ENCODE measurements at places on chromosomes 7 and 10.

DNA sequence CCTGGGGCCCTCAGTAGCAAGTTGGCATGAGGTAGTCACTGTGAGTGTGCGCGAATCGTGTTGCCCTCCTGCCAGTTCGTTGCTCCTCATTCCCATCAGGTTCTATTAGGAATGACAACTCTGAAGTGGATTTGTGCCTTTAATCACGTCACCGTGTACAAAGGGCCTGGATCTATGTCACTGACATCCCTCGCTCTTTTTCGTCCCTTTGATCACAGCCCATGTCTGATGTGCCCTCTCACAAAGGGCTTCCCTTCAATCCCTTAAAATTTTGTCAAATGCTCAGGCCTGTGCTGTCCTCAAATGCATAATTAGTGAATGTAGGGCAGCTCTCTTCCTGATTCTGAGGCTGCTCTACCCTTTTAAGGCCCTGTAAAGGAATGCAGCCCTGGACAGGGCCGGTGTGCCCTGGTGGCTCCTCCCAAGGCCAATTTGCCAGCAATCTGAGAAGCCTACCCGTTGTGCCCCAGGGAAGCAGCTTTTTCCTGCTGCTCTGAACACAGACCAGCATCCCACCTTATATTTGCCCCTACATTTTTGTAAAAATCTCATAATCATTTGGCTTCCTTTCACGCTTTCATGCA, 93.6 kb downstream of the TMEM178B start:
- no peak for DNase-seq

- no peak for DNase-seq
Observed at GRCh38 chr7:28104041-28104541, 76.5 kb downstream of the JAZF1 start.

- no peak for DNase-seq
Observed at GRCh38 chr10:4234661-4235060, 449.7 kb upstream of the KLF6 start.

- DNase-seq = no peak
Observed at GRCh38 chr10:122338609-122339441, 35.7 kb upstream of the PLEKHA1 start.

- DNase-seq = no peak
Observed at GRCh38 chr10:78296785-78297184, 263.1 kb downstream of the RPS24 start.

GRCh38 chr7:134789967-134790685, 10.7 kb downstream of the CALD1 start:
- no peak for DNase-seq

DNA sequence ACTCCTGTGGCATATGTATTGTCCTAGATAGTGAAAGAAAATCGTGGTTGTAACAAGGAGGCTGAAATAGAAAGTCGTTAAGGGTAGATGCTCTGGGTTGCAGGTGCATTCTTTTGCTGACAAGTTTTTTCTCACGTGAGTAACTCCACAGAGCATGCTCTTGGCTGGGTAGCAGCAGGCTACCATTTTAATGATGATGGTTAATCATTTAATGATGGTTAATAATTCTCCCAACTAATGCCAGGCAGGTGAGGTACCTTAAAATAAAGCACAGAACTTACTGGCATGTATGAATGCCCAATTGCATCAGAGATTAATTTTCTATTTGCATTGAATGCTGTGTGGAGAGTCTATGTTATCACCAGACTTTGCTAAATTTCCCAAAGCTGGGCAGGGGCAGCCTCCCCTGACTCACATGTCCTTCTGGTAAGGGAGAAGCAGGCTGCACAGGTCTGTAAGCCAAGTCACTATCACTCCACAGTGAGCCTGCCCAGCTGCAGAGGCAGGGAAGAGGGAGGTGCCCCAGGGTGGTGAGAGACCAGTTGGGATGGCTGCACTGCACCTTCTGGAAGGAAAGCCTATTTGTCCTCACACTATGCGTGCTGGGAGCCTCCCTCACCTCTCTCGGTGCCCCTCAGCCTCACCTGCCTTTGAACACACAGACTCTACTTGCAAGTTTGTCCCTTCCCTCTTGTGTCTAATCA, 287.0 kb upstream of the IGFBP3 start:
- DNase-seq = no peak

- no peak for DNase-seq
Observed at GRCh38 chr7:117210397-117210796, 112.5 kb downstream of the WNT2 start.

DNA sequence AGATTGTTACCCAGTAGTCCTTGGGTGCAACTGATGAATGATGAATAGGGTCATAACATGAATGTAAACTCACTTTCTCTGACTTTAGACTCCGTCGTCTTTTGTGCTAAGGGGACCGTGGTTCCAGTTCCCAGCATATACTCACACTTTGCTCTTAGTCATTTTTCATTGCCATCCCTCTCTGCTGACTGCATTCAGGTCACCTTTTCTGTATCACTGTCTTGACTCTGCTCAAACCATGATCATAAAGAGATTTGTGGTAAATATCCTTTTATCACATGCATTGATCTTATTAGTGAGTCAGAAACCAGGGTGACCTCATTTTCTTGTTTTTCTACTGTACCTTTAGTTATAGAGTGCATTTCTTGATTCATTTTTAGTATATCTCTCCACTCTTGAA, 141.1 kb upstream of the AGR3 start:
- no peak for DNase-seq

DNA sequence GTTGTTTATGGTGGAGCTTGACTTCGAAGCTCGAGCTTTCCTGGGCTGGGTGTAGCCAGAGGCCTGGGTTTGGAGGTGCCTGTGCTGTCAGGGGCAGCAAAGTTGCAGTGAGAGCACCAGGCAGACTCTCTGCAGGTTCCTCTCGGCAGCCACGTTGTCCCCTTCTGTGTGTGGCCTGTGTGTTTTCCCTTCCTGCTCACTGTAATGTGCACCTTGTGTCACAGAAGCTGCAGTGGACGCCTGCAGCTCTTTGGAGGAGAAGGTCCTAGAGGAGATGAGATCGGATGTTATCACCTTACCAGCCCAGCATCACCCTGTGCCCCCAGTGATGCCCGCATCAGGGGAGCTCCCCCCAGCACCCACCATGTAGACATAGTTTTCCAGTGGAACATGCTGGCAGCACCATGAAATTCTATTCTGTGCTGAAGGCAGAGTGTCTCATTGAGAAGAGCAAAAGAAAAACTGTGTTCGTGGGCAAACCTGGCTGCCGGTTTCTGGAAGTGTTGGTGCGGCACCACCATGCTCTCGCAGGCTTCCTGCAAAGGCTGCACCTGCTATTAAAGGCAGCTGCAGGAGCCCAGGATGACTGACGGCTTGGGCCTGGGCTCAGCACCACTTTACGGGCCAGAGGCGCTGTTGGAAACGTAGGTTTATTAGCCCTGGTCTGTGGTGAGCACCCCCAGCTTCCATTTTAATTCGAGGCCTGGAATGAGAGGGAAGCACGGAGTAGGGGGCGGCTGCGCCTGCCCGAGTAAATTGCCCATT, 609.8 kb upstream of the FOXK1 start:
- DNase-seq = no peak

- no peak for DNase-seq
Observed at GRCh38 chr10:86350897-86351296, 15.7 kb downstream of the GRID1 start.

GRCh38 chr7:7884855-7885254, 83.7 kb upstream of the GLCCI1 start:
- no peak for DNase-seq

GRCh38 chr10:42551582-42552187, 86.7 kb downstream of the ZNF33B start:
- DNase-seq = no peak

DNA sequence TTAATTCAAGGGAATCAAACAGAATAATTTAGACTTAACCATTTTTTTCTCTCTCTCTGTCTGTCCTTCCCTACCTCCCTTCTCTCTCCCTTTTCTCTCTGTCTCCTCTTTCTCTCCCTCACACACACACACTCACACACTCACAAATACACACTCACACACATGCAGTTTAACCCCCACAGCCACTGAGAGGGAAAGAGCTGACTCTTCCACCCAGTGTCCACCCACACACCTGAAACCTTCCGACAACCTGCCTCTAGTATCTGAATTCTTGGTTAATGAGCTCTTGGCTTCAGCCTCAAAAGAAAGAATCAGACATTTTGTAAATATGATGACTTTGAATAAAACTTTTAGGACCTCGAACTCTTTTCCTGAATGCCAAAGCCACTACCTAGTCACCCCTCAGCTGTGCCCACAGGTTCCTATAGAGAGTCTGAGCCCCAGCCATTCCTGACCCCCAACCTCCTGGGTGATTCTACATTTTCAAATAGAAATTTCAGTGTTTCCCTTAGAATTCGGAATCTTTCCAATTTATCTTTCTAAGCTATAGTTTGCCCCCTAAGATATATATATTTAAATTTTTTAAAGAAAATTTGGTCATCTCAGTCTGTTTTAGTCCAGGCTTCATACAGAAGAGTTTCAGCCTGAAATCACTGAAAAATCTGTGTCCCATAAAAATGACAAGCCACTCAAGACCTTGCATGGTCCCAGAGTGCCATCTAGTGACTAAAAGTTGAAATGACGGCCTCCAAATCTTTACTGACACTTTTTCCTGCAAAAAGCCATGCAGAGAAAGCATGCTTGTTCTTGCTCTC, 202.8 kb downstream of the IPMK start:
- DNase-seq = no peak

DNA sequence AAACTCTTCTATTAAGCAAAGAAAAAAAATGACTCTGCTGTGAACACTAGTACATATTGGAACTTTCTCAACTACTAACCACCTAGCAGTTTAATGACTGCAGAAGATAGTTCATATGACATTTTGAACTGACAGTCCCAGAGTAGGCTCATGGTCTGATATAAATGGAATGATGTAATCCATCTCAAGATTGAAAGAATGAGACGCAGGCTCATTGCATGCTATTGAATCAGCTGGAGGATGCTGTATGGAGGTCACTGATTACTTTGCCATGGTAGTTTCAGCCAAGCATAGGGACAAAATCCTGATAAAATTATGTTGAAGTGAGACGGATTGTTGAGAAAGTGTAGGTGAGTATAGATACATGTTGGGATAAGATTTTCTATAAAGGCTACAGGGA, 217.6 kb upstream of the SEMA3E start:
- DNase-seq = no peak

DNA sequence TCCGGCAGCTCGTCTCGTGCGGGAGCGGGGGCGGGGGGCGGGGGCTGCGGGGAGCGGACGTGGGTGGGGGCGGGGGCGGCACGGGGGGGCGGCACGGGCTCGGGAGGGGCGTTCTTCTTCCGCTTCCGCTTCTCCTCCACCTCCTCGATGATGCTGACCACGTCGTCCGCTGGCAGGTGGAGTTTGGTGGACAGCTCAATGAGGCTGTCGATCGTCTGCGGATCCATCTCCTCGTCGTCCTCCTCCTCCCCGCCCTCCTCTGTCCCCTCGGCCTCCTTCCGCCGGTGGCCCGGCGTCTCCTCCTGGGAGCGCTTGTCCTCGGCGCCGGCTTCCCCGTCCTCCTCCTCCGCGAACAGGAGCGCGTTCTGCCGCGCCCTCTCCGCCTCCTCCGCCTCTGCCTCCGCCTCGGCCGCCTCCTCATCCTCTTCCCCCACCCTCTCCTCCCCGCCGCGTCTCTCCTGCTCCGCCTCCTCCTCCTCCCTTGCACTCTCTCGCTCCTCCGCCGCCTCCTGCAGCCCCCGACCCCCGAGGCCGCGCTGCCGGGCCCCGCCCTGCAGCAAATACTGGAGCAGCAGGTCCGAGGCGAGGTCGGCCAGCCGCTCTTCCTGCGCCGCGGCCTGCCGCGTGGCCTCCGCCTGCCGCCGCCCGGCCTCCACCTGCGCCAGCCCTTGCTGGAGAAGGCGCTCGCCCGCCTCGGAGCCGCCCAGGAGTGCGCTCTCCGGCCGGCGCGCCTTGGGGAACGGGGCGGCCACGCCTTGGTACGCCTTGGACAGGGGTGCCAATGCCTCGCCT, 1.9 kb downstream of the VGF start:
- peak; percentile 87 for DNase-seq

DNA sequence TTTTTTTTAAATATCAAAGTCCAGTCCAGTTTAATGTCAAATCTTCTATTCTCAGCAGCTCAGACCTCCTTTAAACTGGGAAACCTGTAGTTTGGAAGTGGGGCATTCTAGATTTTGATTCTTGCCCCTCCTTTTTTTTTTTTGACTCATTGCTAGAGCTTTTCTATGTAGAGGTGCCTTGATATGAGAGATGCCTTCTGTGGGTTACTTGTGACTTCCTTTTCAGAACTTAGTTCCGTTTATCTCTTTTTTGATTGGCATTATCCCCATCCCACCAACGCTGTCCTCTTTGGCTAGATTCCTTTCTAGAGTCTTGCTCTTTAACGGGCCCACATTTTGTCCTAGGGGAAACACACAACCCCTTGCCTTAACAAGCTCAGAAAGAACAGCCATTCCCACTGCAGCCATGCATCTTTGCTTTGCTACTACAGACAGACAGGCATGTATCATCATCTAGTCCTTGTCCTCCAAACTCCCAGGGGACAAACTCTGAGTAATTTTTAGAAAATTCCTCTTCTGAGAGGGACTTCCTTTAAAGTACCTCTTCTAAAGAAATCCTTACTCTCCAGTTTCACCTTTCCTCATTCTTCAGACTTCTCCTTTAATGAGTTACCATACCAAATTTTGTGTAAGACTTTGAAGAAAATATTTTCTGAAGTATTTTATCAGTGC, 153.6 kb downstream of the PHF14 start:
- DNase-seq = no peak

DNA sequence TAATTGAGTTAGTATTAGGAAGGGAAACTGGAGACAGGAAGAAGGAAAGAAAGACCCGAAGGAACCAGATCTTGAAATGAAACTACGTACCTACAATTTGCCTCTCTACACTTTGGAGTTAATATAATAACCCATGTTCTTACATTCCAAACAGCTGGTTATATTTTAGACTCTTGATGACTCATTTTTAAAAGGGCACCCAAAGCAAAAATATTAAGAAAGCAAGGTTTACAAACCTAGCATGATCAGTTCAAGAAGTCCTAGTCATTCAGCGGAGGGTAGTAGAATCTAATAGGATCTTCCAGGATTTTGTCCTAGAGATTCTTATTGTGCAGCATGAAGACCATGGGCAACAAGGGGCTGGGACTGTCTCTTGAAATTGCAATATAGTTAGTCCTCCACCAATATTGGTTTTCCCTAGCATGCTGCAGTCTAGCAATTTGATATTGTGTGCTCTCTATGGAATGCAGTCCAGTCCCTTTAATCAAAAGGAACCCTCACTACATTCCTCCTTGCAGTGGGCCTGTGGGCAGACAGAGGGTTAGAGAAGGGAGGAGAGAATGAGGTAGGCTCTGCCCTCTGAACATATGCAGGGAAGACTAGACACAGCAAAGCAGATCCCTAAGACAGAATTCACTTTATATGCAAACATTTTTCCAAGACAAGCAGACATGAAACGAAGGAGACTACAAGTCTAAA, 230.3 kb downstream of the INHBA start:
- no peak for DNase-seq

GRCh38 chr10:59284118-59284975, 78.0 kb downstream of the FAM13C start:
- DNase-seq = no peak
